ENCODE measurements at places on chromosomes 13 and 19.

GRCh38 chr19:51460164-51460992 lies 2.1 kb upstream of the SIGLEC8 start:
- peak; percentile 61 for DNase-seq

DNA sequence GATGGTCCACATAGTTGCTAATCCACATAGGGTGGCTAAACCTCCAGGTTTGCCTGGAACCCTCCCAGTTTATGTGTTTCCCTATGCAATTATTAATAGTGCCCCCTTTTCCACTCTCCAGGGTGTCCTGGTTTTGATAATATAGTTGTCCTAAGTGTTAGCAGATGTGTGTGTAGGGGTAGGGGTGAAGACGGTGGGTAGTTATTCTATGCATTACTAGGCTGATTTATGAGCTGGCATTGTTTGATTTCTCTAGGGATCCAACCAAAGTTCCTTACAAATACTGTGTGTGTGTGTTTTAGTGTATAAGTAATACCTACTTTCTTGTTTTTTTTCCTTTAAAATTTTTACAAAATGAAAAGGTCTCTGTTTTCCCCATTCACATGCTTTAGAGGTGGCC lies 21.1 kb downstream of the GTF2F2 start:
- no peak for DNase-seq

DNA sequence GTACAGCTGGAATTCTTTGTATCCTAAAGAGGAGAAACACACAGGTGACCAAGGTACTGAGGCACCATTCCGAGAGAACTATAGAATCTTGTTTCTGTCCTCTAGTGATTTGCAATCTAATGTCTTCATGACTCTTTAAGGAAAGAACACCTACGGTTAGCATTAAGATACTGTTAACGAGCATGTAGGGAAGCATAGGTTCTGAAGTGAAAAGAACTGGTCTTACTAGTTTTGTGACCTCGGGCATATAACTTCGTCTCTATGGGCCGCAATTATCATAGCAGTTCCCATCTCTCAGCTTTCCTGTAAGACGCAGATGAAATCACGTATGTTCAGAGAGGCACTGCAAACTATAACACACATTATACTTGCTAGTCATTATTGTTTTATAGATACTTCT lies 193.0 kb upstream of the NBEA start:
- DNase-seq, result no peak

DNA sequence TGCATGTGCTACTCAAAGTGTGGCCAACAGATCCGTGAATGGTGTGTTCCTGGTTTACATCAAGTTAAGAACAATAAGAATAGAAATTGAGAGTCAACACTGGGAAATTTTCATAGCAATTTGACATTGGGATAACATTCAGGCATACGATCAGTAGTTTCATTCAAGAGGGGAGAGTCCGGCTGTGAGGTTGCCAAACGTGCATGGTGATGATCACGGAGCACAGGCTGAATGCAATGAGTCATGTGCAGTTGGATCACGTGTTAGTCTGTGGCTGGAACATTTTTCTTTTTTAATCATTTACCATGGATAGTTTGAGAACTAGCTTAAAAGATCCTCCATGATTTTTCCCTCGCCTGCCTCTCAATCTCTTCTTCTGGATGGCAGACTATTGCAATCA lies 2.5 kb upstream of the DCT start:
- DNase-seq, result no peak

- DNase-seq, result no peak
Observed at GRCh38 chr13:29109987-29110386, 289.8 kb downstream of the MTUS2 start.

- no peak for DNase-seq
Observed at GRCh38 chr19:13031917-13032623, 36.8 kb downstream of the NFIX start.

DNA sequence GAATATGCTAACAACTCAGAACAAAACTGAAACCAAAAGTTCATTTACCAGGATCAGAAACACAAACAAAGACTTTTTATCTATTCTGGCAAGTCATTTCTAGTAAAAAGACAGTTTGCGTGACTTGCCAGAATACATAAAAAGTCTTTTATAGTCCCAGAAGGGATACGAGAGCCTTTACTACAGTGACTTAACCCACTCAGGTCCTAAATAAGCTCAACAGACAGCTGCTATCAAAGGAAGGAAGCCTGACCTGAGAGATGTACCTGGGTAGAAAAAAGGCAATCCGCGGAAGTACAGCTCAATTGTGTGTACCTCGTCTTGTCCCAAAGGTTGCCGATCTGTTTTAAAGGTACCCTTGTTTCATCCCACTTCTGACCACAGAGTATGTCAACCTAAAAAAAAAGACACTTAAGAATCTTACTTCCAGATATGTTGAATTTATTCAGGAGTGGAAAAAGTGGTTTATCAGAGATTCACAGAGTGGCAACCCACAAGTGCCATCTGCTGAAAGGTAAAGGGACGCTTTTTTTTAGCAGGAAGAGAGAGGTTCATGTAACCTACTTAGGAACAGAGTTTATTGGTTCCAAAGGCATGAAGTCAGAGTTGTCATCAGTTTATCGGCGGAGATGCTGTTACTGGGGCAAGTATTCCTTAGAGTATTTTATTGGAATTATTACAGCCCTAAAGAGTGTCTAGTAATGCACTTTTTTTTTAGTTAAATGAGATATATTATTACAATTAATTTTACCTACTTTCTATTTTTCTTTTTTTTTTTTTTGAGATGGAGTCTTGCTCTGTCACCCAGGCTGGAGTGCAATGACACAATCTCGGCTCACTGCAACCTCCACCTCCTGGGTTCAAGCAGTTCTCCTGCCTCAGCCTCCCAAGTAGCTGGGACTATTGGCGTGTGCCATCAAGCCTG lies 69.7 kb upstream of the C1QTNF9B start:
- no peak for DNase-seq

GRCh38 chr19:40590464-40591265 lies 10.5 kb upstream of the LTBP4 start:
- DNase-seq, result no peak
